Bronchial smooth muscle cell (primary cell): ENCODE measurements at places on chromosomes 6 and 20. TPM values are rescaled to one million over a fixed set of nuclear protein-coding genes. Genes with fewer than 3 reads are reported as not detected.

Gene BCLAF1
- 56.8 and 83.7 TPM in 2 replicates for total RNA-seq

Gene CLPSL1
- total RNA-seq = not detected in 2 replicates

Gene DEFB132
- total RNA-seq = not detected in 2 replicates

Gene ADGRB3
- 0.16 TPM in 1 of 2 replicates, not detected in the other for total RNA-seq

Gene PHACTR1
- under 0.01 and 0.34 TPM in 2 replicates for total RNA-seq

Gene CNBD2
- 0.77 and 1.7 TPM in 2 replicates for total RNA-seq

Gene TNFRSF6B
- total RNA-seq = 0.52 and 18.1 TPM in 2 replicates

Gene GPX5
- not detected in 2 replicates for total RNA-seq

Gene DDX43
- total RNA-seq = 0.32 TPM in 1 of 2 replicates, not detected in the other

Gene ENPP4
- total RNA-seq = under 0.01 and 0.16 TPM in 2 replicates

Gene TMEM74B
- total RNA-seq = not detected in 2 replicates

Gene HMGCLL1
- 0.47 TPM in 1 of 2 replicates, not detected in the other for total RNA-seq

Gene PSORS1C1
- 1.4 and 2.8 TPM in 2 replicates for total RNA-seq

Gene GPRC6A
- total RNA-seq = not detected in 2 replicates

Gene FAM83C
- not detected in 2 replicates for total RNA-seq

Gene CFB
- total RNA-seq = 33.7 and 56.8 TPM in 2 replicates

Gene SOX4
- 32.0 and 45.3 TPM in 2 replicates for total RNA-seq
